ENCODE measurements at places on chromosomes 12 and 14.
A peak's percentile ranks its signal among the peaks of the same experiment; 100 is the strongest.

- peak; percentile 94 for DNase-seq
Measured at GRCh38 chr12:80045594-80045993, 53.7 kb upstream of the OTOGL start.

GRCh38 chr12:2282318-2282717, 229.5 kb downstream of the CACNA1C start:
- peak; percentile 56 for DNase-seq

- no peak for DNase-seq
Measured at GRCh38 chr14:81295958-81296923, 75.5 kb upstream of the GTF2A1 start.

- no peak for DNase-seq
Measured at GRCh38 chr14:75064205-75064567, 362 bp upstream of the ACYP1 start.

- DNase-seq = no peak
Measured at GRCh38 chr14:34785223-34786006, 71.0 kb upstream of the CFL2 start.

DNA sequence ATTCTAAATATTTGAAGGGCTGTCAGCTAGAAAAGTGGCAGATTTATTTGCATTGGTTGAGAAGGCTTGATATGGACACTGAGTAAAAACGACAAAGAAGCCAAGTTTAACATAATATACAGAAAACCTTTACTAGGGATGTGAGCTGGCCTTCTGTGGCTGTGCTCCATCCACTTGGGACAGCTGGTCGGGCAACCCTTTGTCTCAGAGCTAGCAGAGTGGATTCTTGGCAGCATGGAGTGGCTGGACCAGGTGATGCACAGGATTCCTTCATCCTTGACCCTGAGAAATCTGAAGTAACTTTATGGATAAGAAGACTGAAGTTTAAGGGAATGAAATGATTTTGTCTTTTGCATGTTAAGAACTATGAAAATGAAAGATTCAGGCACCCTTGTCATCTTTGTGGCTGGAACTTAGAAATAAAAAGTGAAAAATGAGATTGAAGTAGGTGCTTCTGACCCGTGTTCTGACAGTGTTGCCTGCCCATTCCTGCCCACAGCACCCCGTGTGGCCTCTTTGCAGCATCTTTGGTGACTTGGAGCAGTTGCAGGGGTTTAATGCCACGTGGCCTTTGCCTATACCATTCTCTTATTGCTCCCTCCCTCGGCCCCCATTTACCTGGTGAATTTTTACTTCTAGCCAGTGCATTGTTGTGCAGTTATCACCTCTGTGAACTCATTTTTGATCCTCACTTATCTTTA, 32.6 kb downstream of the PELI2 start:
- no peak for DNase-seq

- DNase-seq = no peak
Measured at GRCh38 chr12:105240228-105240627, 4.3 kb upstream of the APPL2 start.

- no peak for DNase-seq
Measured at GRCh38 chr12:53869500-53869899, 69.1 kb upstream of the HOXC13 start.

DNA sequence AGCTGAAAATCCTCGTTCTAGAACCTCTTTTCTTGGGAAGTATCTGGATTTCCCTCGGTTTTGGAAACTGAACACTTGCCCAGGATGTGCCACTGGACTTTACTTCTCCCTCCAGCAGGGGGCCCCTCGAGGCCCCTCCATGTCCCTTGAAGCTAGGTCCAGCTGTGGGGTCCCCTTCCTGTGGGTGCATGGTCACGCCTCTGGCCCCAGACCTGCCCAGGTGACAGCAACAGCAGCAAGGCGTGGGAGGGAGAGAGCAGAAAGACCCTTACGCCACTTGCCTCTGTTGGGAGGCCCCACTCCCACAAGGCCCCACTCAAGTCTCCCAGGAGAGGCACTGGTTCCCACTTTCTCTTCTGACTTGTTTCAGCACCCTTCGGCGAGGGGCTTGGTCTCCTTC, 3.1 kb downstream of the SLC25A29 start:
- DNase-seq = peak; percentile 11

- no peak for DNase-seq
Measured at GRCh38 chr12:3888659-3889058, 15.5 kb upstream of the PARP11 start.

Data from fibroblast of skin of abdomen (primary cell).